NCI-H1092 (cell line): ENCODE measurements at places on chromosomes 16 and 17.

DNA sequence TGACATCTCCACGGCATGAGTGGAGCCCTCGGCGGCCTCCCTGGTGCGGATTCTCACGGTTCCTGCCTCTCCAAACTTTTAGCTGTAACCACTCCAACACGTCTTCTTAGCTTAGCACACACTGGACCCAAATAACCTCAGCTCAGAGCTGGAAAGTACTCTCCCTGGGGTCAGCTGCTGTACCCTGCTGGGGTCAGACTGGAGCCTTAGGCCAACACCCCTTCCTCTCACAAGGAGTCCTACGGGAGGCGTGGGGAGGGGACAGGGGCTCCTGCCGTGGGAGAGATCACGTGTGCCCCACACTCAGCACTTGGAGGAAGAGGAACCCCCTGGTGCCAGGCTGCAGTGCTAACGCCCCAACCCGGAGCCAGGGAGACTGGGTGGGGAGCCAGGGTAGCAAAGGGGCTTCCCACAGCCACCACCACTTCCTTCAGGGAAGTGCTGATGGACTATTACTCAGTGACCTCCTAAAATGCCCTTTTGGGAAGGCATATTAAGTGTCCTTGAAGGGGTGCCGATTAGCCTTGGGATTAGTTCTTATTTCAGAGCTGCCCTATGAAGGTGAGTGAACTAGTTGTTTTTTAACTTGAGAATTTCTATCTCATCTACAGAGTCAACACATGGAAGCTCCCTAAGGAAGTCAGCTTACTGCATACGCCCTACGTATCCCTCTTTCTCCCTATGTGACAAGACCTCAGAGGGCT lies 124.0 kb downstream of the HIC1 start:
- no peak for DNase-seq

DNA sequence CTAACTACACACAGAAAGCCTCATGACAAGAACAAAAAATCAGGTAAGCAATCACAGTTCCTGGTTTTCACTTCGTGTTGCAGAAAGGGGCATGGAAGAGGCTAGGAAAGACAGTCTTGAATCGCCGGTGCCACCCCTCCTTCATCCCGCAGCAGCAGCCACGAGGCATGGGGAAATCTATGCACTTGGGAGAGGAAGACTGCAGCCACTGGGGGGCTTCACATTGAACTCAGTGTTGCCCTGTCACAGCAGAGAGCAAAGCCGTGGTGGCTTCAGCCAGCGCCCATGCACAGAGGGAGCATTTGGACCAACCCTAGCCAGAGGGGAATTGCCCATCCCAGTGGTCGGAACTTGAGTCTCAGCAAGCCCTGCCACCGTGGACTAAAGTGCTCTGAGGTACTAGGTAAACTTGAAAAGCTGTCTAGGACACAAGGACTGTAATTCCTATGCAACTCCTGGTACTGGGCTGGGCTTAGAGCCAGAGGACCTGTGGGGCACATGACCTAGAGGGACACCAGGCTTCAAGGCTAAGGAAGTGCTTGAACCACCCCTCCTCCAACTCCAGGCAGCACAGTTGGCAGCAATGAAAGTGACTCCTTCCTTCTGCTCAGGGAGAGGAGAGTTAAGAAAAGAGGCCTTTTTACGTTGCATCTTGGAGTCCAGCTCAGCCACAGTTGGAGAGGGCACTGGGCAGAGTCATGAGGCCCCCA lies 35.2 kb upstream of the ATP2C2 start:
- no peak for DNase-seq

GRCh38 chr17:81359218-81359617 lies 36.0 kb upstream of the BAHCC1 start:
- no peak for DNase-seq

DNA sequence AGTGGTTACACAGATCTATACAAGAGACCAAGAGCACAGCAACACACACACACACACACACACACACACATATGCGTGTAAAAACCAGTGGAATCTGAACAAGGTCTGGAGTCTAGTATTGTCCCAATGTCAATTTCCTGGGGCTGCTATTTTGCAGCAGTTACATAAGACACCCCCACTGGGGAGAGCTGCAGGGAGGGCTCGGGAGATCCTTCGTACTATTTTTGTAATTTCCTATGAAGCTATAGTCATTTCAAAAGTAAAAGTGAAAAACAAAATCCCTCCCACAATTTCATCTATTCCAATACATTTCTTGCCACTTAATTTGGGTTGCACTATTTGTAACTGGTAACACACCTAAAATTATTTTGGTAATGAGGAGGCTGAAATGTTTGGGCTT lies 68.5 kb downstream of the C16orf95 start:
- no peak for DNase-seq

GRCh38 chr17:65055280-65055707 lies 1.2 kb downstream of the GNA13 start:
- no peak for DNase-seq

- DNase-seq: no peak
These were observed 328.1 kb downstream of the SEC14L1 start for GRCh38 chr17:77468897-77469296.

DNA sequence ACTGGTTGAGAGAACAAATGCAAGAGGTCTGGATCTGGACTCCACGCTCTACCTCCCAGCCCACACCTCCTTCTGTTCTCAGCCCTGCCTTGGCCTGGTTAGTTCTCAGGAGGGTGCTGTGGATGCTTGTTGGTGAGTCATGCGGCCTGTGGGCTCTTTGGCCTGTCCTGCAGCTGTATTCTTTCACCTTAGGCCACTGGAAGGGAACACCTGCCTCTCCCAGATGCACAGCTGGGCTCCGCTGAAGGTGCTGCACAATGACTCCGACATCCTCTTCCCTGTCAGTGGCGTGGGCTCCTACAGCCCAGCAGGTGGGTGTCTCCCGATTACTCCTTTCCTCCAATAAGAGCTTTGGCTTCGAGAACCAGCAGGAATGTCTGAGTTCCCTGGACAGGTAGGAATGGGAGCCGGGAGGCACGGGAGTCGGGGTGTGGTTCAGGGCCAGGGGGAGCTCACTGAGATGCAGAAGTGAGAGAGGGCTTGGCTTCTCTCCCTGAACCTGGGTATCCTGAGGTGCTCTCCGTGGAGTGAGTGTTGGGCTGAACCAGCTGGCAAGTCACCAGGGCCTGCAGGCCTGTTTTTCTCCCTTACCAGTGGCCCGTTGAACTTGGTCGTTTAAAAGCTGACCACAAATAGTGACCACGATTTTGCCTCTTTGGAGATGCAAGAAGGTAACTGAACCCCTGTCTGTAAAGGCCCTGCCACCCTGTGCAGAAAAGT lies 85.0 kb downstream of the SNX29 start:
- no peak for DNase-seq

GRCh38 chr17:4118015-4118743 lies 24.7 kb downstream of the ZZEF1 start:
- no peak for DNase-seq

DNA sequence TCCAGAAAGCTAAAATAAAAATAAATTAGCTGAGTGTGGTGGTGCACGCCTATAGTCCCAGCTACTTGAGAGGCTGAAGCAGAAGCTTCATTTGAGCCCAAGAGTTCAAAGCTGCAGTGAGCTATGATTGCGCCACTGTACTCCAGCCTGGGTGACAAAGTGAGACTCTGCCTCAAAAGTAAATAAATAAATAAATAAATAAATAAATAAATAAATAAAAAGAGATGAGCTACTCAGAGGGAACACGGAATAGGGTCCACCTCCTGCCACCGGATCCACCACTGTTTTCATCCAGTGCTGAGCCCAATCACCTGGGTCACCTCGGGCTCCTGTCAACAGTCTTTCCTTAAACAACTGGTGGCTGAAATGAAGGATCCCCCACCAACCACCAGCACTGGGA lies 6.7 kb upstream of the DPEP3 start:
- DNase-seq: no peak

DNA sequence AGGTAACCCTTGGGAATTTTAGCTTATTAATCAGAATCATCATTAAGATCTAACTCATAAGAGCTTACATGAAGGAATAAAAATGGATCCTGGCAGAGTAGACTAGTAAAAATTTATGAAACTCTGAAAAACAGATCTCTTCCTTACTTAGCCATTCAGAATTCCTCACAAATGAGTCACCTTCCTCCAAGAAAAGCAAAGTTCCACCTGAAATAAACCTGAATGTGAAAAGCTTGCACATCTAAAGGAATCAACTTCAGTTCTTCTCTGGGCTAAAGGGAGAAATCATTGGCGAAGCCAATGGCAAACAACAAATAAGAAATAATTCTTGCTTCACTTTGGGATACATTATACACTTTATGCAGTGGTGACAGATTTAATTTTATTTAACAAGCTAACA lies 22.7 kb downstream of the MYO1D start:
- DNase-seq: no peak

- peak; percentile 66 for DNase-seq
These were observed 191.1 kb downstream of the CHD9NB start for GRCh38 chr16:52861614-52862022.

DNA sequence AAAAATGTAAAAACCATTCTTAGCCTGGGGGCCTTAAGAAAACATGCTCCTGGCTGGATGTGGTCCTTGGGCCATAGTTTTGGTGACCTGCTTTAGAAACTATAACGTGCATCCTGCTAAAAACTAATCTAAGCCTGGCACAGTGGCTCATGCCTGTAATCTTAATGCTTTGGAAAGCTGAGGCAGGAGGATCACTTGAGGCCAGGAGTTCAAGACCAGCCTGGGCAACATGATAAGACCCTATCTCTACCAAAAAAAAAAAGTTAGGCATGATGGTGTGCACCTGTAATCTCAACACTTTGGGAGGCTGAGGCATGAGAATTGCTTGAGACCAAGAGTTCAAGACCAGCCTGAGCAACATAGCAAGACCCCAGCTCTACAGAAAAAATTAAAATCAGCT lies 183.8 kb upstream of the CHMP6 start:
- no peak for DNase-seq

GRCh38 chr16:70251629-70252354 lies at the start of gene EXOSC6:
Gene EXOSC6, minus strand, starts transcription at chr16:70251940. Its CDS starts 40 bp downstream, at chr16:70251900.
- peak; percentile 91 for DNase-seq

- no peak for DNase-seq
These were observed 12.2 kb upstream of the PHOSPHO1 start for GRCh38 chr17:49242813-49243212.

DNA sequence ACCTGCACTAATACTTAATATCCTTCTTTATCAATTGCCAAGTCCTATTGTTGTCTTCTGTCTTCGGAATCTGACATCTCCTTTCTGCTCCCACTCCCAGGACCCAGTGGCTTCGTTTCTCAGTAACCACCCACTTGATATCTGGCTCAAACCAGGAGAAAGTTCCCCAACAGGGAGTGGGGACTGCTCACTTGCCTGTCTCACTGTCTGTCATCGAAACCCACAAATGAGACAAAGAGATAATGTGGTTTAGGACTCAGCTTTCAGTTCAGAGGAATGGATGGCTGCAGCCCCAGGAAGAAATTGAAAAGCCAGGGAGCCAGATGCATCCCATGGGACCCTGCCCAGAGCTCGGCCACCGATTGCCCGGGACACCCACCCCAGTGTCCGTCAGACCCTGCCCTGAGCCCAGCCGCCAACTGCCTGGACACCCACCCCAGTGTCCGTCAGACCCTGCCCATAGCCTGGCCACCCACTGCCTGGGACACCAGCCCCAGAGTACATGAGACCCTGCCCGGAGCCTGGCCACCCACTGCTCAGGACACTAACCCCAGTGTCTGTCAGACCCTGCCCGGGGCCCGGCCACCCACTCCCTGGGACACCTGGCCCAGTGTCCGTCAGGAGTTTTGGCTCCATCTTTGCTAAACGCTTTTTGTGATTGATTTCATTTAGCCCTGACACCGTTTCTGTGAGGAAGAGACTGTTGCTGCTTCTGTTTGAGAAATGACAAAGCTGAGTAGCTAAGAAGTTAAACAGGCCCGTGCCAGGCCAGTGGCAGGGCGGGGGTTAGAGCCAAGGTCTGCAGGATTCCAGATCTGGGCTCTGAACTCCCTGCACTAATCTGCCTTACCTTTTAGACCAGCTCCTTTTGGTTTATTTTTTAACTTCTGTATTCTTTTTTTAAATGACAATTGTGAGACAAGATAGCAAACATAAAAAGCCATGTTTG lies 251.4 kb downstream of the PHKB start:
- DNase-seq: no peak

DNA sequence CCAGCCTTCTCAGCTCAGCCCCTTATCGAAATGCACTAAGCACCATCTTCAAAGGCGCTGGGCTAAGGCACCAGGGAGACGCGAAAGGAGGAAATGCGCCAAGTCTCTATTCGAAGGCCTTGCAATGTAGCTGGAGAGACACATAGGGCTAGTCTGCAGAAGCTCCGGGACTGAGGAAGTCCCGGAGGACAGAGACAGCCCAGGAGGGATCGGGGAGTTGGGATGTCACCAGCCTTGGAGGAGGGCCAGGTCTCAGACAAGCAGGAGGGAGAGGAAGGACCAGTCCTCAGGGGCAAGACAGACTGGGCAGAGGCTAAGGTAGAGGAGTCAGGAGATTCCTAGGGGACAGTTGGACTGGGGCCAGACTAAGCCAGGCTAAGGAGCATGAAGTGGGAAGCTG lies 8.5 kb downstream of the C17orf100 start:
- DNase-seq: no peak

DNA sequence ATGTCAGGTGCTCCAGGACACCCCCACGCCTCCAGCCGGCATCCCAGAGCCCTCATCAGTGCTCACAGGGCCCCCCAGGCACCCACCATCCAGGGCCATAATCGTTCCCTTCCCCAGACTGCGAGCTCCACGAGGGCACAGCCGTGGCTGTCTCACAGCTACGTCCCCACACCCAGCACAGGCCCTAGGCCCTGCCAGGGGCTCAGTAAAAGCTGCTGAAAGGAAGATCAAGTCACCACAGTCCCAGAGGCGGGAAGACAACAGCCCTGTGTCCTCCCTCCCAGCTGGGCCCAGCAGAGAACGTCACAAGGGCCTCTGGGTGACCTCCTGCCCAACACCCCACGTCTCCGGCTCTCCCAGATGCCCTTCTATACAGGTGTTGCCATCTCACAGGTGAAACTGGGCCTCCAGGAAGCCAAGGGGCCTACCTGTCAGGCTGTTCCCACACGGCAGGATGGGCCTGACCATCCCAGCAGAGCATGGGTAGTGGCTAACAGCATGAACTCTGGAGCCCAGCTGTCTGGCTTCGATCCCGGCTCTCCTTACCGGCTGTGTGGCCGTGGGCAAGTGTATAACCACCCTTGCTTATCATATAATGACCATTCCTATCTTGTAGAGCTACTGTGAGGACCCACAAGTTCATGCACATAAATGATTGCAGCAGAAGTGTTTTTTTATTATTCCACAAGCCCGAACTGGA lies 17.9 kb downstream of the ARL2BP start:
- no peak for DNase-seq

GRCh38 chr16:84550096-84550495 lies 45.6 kb upstream of the MEAK7 start:
- no peak for DNase-seq
